Skeletal muscle cell (primary cell): ENCODE measurements at places on chromosomes 6 and 20.
A peak's percentile ranks its signal among the peaks of the same experiment; 100 is the strongest.

DNA sequence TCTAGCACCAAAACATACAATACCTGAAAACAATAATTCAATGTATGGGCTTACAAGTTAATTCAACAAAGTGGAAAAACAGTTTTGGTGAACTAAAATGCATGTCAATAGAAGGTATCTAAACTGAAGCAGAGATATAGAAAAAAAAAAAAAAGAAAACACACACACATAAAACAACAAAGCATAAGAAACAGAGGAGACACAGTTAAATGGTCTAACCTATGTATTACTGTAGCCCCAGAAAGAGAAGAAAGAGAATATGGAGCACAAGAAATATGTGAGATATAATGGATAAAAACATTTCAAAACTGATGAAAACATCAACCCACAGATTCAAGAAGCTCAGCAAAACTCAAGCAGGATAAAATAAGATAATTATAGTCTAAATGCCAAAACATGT is 118.7 kb downstream of the MAP3K5 start:
- no peak for DNase-seq

- DNase-seq: no peak
Observed at GRCh38 chr6:53441035-53441493, 92.3 kb upstream of the ELOVL5 start.

DNA sequence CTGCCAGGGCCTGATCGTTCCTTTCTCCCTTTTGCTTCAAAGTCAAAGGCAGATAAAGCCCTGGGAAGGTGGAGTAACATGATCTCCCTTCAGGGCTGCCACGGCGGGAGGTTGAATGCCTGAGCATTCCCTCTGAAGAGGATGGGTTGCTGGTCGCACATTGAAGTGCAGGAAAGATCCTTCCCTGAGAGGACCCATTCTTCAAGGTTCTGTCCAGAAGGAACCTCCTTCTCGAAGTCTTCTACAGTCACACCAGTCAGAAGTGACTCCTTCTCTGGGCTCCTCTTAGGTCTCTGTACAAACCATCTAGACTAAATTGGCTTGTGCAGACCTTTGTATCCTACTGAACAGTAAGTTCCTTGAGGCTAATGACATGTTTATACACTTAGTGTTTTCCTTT is 192.6 kb upstream of the VGLL2 start:
- DNase-seq: no peak

- peak; percentile 57 for DNase-seq
Observed at GRCh38 chr6:31070711-31071197, 41.6 kb downstream of the C6orf15 start.

DNA sequence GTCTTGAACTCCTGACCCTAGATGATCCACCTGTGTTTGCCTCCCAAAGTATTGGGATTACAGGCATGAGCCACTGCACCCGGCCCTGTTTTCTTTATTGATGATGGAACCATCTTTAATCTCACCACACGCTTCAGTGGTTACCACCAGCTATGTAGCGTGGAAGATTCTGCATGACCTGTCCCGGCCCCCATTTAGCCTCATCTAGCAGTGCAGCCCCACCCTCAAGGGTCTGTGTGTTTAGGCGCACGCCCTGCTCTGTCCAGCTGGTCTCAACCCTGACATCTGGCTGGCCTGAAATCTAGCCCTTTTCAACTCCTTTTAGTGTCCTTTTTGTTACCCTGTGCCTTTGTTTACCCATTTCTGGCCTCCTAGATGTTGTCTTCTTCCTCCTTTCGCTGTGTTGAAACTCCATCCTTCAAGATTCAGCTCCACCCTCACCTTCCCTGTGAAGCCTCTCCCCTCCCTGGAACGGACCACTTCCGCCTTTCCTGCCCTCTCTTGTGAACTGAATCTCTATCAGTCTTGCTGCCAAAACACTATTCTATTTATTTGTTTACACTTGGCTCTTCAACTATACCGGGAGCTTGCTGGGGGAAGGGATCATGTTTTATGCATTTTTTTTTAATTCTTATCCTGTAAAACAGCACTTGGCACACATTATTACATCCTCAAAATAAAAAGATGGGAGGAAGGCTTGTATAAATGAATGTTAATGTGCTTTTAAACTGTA is 101.0 kb upstream of the MTHFD1L start:
- DNase-seq: no peak

DNA sequence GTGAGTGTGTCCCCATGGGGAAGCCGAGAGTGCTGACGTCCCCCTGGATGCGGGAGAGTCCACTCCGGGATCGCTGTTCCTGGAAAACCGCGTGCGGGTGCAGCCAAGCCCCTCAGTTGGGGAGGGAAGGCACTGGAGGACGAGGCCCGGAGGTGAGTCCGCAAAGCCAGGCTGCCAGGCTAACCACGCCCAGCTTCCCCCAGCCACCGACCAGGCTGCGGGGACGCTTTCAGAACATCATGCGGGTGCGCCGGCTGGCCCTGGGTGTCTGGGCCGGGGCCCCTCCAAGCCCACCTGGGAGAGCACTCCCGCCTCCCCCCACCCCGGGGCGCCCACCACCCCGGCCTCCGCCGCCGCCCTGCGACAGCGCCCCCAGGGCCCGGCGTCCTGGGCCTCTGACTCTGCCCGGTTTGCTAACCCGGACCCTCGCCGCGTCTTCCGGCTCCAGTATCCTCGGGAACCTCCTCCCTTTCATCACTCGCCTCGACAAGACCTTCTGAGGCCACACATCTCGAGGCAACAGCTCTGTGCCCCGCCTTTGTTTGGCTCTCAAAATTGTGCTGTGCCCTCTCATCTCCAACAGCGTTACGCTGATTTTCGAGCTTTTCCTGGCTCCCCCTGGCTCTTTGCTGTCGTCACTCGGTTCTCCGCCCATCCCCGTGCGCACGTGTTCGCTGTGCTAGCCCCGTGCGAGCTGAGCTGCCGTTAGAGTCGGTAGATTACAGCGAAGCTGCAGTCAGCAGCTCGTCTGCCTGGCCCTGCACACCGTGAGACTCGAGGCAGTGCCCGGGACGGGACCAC is 47.1 kb upstream of the ENTPD6 start:
- peak; percentile 4 for DNase-seq

DNA sequence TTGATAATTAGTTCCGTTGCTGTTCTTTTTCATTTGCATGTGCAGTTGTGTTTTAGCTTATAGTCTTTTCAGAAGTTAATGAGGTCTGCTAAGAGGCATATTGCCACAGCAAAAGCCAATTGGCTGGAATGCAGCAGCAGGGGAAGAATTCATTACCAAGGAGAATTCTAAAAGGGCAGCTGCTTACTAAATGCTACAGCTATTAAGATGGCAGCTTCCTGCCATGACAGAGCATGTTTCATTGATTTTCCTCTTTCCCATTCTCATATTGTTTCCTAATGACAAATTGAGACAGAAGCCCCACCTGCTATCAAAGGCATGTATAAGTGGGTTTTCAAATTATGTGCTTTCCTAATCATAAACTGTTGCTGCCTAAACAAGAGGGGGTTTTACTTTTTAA is 66.6 kb downstream of the CLVS2 start:
- DNase-seq: no peak

DNA sequence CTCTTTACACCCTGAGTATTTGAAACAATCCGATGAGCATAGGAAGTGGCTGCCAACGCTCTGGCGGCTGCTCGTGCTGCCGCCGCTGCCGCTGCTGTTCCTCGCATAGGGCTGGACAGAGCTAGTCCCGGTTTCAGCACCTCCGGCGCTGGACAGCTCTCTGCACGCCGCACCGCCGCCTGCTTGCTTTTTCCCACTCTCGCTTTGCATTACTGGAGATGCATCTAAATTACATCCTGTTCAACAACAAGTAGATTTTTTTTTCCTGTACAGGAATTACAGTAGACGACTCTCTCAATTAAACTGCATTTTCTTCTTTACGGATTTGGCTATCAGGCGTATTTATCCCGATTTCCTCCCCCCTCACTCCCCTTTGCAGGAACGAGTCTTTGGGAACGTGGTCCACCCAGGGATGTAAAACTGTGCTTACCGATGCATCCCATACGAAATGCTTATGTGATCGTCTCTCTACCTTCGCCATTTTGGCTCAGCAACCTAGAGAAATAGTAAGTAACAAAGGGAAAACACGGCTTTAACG is 563.8 kb downstream of the LMBRD1 start:
- peak; percentile 25 for DNase-seq

- DNase-seq: no peak
Observed at GRCh38 chr6:328924-329323, 36.6 kb downstream of the DUSP22 start.

GRCh38 chr20:1469306-1469905 is 2.8 kb upstream of the NSFL1C start:
- no peak for DNase-seq

GRCh38 chr20:52676283-52676995 is 295.7 kb upstream of the TSHZ2 start:
- no peak for DNase-seq

DNA sequence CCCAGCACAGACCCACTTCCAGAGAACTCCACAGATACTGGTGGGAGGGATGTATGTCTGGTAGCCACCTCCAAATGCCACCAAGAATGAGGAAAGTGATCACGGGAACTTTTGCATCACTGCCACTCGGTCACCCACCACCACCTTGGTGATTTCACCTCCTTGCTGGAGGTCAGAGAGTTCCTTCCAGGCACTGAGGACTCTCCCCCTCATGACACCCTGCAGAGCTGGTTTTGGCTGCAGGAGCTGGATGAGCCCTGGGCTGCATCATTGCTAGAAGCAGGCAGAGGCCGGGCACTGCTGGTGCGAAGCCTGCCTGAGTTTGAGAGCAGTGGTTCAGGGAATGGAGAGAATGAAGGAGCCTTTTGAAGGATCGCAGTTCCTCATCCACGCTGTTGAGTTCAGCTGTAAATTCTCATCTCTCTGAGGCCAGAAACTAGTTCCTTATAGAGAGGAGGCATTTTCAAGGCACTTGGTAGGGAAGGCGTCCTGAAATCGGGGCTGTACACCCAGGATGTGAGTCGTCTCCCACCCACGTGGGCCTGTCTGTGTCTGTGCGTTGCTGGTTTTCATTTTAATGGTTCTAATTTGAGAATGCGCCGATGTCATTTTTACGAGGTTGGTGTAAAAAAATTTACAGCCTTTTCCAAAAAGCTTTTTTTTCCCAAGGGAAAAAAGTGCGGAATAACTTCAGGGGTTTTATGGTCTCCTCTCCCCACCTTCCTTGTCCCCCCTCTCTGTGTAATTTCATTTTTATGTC is 25.0 kb downstream of the FOXP4 start:
- no peak for DNase-seq

DNA sequence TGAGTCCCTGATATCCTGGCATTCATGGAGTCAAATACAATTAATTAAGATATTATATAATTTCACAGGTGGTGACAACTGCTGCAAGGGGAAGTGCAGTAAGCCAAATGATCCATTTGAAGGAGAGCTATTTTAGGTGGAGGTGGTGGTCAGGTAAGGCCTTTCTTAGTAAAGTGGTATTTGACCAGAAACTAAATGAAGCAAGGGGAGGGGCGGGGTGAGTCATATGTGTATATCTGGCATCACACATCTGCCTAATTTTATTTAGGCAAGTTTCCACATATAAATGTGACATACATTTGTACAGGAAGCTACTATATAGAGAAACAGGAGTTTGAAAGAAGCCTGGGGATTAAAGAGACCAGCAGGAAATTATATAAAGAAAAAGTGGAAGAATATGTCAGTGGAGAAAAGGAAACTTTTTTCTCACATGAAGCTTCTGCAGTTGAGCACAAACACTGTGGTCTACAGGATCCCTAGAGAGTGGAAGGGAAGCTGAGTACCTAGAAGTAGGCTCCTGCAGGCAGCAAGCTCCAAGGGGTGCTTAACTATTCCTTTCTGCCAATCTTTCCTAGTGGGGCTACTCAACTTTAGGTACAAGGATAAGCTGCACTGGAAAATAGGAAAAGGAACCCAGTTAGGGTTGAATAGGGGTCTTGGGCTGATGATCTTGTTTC is 99.6 kb downstream of the OGFRL1 start:
- no peak for DNase-seq

- no peak for DNase-seq
Observed at GRCh38 chr6:138752017-138752416, 21.6 kb upstream of the CCDC28A start.

GRCh38 chr6:139638179-139638941 is 263.9 kb upstream of the CITED2 start:
- DNase-seq: no peak

DNA sequence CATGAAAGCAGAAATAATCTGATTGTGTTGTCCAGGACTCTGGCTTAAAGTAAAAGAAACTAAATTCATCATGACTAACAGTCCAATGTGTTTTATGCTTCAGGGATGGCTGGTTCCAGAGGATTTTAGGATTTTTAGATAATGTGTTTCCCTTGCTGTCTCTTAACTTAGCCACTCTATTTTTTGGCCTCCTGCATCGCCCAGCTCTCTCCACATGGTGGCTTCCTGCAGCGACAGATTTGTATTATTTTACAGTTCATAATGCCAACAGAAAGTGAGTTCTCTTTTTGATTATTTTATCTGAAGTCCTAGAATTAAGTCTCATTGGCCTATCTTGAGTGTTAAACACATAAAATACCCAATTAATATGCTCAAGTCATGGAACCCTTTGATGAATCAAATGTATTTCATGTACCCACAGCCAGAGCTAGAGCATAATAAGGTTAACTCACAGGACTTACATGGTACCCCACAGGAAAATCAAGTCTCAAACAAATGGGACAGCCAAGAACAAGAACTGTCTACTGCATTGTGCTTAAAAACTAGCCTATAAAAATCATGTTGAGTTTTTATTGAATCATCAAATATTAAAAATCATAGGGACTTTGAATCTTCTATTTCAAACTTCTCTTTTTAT is 582.5 kb downstream of the DOK5 start:
- no peak for DNase-seq

- DNase-seq: peak; percentile 54
Observed at GRCh38 chr20:5531318-5532081, 214.7 kb upstream of the PROKR2 start.

- peak; percentile 38 for DNase-seq
Observed at GRCh38 chr20:21352703-21353102, 44.6 kb downstream of the NKX2-4 start.

DNA sequence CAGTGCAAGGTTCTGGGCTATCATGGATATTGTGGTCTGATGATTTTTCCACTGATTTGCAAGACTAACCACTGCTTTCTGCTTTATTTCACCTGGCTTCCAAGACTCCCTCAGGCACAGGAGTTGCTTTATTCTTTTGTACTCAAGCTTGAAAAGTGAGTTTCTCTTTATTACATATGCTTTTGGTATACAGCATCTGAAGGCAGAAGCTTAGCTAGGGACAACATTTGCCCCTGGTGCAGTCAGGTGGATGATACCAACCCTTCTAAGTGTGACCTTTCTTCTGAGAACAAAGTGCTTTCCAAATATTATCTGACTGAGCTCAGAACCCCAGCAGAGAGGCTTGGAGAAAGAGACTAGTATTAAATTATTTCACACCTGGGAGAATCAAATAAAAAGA is 94.0 kb upstream of the PHACTR1 start:
- no peak for DNase-seq
